ENCODE measurements at places on chromosomes 6 and 20. TPM values are rescaled to one million over a fixed set of nuclear protein-coding genes. Genes with fewer than 3 reads are reported as not detected.

HTR1E gene
- total RNA-seq = 0.22 TPM

RBM38 gene
- total RNA-seq = 11.0 TPM

GTPBP2 gene
- 74.1 TPM for total RNA-seq

NKAIN2 gene
- 0.51 TPM for total RNA-seq

HLA-DRB1 gene
- not detected for total RNA-seq

GRCh38 chr20:51695574-51696303, 72.5 kb downstream of the ATP9A start:
- peak; percentile 11 for ATAC-seq

DNA sequence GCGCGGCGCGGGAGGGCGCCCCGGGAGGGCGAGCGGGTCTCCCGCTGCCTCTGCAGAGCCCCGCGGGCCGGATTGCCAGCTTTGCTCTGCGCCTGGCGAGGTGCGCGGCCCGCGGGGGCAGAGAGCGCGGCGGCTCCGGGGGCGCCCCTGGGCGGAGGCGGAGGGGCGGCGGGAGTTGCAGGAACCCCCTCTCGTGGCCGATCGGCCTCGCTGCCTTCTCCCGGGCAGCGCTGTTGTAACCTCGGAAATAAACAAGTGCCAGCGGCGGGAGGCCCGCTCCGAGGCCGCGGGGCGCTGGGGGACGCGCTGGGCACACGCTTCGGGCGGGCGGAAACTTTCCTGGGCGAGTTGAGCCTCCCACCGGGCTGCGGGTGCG, 1.2 kb downstream of the CDH4 start:
- peak; percentile 54 for ATAC-seq

- no peak for ATAC-seq
These were observed 36.9 kb downstream of the BMP6 start for GRCh38 chr6:7762760-7763159.

DNA sequence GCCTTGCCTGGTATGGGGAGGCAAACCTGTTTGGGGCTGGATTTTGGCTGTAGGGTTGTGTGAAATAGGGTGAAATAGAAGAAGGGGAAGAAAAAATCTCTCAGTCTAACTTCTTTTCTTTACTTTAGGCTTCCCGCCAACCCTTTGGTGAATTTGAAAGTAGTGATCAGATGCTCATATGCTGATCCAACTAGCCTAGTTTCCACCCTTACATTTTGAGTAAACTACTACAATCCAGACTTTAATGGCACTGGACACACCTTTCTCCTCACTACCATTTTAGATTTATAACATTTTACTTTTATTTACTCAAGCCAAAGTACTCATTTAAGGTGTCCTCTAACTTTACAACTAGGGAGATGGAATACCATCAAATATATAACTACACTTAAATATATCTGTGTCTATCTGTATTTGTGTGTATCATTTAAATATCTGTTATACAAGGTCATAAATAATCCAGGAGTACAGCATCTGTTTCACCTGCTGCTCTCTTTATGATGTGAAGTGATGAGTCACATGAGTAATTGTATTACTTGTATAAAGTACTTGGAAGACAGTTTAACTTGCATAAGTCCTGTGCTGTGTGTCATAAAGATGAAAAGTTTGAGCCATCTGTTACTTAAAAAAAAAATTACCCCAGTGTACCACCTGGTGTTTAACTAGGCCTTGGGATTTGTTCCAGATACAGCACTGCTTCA, 172.1 kb downstream of the CDKAL1 start:
- no peak for ATAC-seq

DNA sequence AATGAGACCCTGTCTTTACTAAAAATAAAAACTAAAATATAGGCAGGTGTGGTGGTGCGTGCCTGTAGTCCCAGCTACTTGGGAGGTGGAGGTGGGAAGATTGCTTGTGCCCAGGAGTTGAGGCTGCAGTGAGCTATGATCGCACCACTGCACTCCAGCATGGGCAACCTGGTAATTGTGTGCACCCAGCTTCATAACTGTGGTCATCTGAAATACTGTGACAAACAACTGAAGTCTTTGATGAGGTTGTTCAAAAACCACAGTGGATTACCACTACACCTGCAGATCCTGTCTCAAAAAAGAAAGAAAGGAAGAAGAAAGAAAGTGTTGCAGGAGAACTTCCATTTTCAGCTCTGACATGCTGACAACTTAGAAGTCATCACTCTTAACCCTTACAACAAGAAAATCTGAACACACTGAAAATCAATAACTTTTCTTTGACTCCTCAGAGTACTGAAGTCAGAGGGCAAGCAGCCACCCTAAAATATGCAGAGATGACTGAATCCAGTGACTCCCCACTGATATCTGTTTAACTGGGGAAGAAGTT, 13.8 kb upstream of the ZBP1 start:
- ATAC-seq = no peak

GRCh38 chr20:33232486-33233072, 3.2 kb upstream of the BPIFA1 start:
- ATAC-seq = no peak

DNA sequence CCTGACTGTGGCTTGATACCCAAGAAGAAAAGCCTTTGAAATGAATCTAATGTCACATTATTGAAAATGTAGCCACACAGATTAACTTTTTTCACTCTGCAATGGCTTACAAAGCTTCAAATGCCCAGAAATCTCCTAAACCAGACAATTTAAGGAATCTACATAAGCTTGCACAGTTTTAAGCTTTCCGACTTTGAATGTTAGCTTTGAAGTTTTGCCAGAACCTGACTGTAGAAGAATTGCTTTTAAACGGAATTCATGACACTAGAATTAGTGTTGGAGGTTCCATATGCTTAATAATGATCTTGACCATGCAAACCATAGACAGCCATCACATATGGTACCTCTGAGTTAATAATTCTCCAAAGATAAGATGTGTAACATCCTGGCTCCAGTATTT, 798.5 kb upstream of the EPHA7 start:
- ATAC-seq = no peak

GRCh38 chr6:12473494-12473893, 183.3 kb downstream of the EDN1 start:
- ATAC-seq = no peak

DNA sequence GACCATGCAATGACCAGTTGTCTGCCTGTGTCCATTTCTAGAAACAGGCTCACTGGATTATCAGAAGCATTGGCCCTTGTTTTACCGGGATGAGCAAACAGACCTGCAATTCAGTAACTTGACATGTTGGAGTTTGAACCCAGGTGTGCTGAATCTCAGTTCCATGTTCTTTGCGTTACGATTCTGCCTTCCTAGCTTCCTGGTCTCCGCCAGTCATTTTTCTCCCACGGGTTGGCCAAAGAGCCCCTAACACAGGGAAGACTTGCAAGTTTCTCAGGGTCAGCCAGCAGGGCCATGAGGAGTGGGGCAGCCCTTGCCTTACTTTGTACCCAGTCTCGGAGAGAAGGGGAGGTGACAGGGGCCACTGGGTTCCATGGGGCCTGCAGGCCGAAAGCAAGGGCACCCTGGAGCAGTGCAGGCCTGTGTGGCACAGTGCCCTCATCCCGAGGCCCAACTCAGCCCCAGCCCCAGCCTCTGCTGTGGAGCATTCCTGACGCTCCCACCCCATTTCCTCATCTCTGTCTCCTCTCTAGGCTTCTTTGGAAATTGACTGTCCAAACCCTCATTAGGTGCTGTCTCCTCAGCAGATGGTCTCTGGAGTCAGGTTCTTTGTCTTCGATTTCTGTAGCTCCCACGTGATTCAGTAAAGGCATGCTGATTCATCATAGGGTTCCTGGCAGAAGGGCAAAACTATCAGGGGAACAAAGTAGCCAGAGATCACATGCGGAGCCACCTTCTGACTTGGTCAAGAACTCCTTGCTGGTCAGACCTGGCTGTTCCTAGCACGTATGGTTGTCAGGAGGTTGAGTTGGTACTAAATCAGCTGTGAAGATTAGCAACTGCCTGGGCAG, 23.6 kb downstream of the CDS2 start:
- no peak for ATAC-seq

- ATAC-seq = no peak
These were observed 7.9 kb upstream of the LZTS3 start for GRCh38 chr20:3181270-3181669.

- ATAC-seq = no peak
These were observed 49.6 kb downstream of the SLC13A3 start for GRCh38 chr20:46601603-46602122.

DNA sequence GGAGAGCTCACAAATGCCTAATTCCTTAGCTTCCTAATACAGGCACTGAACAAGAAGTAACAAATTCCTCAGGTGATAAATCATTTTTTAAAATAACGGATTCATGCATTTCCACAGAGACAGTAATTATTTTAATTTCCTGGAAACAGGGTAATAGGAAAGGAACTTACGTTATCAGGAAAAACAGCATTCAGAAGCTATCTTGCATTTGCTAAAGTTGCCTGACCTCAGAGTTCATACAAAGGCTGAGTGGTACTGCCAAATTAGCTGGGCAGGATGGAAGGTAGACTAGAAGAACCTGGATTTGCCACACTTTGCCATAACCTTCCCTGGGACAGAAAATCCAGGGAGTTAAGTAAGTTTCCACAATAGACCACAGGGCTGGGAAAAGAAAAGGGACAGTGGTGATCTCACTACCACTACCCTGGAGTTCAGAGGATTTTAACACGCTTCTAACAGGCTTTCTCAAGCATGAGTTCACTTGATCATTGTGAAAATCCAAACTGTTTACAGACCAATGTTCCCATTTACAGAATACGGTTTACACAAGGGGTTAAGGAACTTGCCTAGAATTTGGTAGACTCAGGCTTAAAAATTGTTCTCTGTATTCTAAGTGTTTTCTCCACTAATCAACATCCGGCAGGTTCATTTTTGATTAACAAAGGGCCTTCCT, 57.0 kb downstream of the KIF13A start:
- ATAC-seq = no peak
